SW480 (cell line): ENCODE measurements at places on chromosomes 5 and 9.

- no peak for DNase-seq
These were observed 7.7 kb downstream of the CA9 start for GRCh38 chr9:35681341-35682002.

DNA sequence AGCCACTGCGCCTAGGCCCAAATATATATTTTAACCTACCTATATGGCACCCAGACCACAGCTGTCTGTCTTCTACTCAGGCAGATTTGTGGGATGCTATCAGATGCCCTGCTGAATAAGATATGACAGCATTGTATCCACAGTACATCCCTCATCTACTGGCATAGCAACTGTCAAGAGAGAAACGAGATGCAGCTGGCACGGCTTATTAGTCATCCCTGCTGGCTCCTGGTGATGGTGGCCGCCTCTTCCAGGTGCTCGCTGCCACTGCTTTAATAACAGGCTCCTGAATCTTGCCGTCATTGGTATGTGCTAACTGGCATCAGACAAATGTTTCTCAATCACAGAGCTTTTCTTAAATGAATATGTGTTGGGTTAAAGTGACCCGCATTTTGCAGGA is 34.0 kb downstream of the B4GALT1 start:
- DNase-seq, result no peak

- no peak for DNase-seq
These were observed 430.6 kb downstream of the PIK3R1 start for GRCh38 chr5:68646144-68646543.

DNA sequence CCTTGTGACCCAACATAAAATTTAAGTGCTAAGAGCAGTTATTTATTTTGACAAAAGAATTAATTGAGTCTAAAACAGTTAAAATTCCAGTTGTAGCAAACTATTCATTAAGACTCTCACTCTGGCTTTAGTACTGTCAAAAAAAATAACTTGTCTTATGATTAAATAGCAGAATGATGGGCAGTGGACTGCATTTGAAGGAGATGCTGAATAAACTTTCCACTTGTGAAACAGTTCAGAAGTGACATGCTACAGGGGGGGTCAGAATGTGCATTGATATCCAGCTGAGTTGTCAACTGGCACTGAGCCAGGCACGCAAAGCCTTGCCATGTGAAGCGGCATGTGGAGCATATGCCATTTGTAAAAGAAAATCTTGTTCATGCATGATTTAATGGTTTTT is 76.0 kb downstream of the FCHO2 start:
- DNase-seq, result no peak

DNA sequence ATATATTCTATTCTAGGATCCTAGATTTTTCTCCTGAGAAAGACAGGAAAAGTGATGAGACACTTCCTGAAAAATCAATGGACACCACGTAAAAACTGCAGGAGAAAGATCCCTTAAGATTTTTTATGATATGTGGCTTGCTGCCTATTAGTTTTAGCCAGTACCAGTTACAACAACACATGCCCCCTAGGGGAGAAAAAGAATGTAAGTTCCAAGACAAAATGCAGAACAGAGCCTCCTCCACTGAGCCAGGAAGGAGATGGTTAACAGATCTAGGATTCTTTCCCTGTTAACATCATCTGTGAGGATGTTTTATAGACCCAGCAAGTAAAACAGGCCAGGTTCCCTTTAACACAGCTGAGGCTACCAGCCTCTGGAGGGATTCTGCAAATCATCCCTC is 574.7 kb downstream of the TLE4 start:
- DNase-seq, result no peak

- DNase-seq, result no peak
These were observed 85.5 kb upstream of the MAP1B start for GRCh38 chr5:72021651-72022357.

DNA sequence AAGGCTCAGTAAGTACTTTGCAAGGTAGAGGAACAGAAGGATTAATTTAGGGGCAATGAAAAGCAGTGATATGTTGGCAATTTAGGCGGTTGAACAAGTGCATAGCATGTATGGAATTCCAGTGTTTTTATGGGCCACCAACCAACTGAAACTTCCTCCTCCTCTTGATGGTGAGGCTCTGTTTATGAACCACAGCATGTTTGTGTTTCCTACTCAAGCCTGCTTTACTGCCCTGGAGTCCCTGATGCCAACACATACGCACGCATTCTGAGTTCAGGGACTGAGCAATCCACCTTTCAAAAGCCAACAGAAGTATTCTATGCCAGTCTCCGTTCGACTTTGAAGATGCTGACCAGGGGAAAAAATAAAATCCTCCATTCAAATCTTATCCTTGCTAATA is 417.5 kb downstream of the EFNA5 start:
- DNase-seq, result no peak

DNA sequence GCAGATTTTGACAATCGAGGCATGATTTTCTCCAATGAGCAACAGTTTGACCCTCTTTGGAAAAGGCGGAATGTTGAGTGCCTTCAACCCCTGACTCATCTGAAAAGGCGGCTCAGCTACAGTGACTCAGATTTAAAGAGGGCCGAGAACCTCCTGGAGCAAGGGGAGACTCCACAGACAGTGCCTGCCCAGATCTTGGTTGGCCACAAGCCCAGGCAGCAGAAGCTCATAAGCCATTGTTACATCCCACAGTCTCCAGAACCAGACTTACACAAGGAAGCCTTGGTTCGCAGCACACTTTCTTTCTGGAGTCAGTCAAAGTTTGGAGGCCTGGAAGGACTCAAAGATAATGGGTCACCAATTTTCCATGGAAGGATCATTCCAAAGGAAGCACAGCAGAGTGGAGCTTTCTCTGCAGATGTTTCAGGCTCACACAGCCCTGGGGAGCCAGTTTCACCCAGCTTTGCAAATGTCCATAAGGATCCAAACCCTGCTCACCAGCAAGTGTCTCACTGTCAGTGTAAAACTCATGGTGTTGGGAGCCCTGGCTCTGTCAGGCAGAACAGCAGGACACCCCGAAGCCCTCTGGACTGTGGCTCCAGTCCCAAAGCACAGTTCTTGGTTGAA is 13.6 kb downstream of the PTPDC1 start:
- DNase-seq, result no peak

GRCh38 chr5:159616952-159617351 is 286.7 kb upstream of the IL12B start:
- no peak for DNase-seq

GRCh38 chr9:37836386-37836785 is 35.8 kb downstream of the DCAF10 start:
- DNase-seq, result no peak

DNA sequence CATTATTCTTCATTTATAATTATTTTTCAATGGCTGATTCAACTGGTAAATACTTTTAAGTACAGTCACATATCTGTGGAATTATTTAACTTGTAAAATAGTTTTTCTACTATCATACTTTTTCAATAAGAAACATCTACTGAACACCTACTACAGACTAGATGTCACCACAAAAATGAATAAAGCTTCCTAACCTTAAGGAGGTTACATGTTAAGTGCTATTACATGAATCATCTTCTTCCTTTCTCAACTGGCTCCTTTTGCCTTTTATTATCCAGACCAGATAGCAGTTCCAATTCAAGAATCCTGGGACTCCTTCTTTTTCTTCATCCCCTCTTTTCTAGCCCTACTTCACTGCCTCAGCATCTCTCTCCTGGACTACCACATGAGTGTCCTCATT is 4.7 kb downstream of the PGGT1B start:
- DNase-seq, result no peak

DNA sequence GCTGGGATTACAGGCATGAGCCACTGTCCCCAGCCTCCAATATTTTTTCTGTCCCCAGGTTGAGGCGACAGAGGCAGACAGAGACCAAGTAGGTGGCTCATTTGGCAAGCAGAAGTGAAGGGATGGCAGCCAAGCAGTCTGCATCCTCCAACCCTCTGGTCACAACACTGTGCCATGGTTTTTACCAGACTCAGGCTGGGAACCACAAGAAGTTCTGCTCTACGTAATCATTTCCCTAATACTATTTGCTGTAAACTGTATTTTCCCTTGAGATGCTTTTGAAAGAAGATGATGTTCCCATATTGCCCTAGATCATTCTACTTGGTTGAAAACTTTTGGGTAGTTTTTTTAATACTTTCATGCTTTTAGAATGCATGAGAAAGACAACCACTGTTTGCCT is 40.5 kb downstream of the PTTG1 start:
- no peak for DNase-seq

DNA sequence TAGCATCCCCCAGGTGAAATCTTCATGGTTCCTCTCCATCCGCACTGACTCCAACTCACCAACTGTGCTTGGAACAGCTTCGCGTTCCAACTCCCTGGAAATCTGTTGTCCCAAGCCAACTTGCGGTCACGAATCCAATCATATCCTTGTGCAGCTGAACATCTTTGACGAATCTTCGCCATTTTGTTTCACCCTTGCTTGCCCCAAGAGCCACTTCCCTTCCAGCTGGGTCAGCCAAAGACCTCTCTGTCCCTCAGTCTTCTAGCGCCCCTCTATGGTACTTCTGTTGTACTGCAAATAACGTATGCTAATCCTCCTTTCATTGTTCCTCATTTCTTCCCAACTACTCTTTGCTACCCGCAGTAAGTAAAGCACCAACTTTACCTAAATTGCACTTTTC is 61.0 kb upstream of the TARS1 start:
- no peak for DNase-seq

- no peak for DNase-seq
These were observed 69.0 kb upstream of the GGTA1 start for GRCh38 chr9:121568343-121569265.

- DNase-seq, result no peak
These were observed 110.1 kb upstream of the LPAR1 start for GRCh38 chr9:111148052-111149017.

DNA sequence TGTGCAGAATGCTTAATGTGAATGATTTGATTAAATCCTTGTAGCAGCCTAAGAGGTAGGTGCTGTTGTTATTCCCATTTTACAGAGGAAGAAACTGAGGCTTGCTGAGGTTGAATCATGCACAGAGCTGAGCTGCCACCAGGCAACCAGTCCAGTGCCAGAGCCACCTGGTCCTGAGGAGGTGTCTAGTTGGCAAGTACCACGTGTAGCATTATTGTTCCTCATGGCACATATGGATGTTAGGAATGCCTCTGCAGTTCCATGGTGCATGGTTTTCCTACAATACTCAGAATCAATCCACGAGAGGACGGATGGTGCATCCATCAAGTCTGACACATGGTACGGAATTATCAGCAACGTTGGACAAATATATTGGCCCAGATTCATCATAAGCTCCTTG is 8.9 kb downstream of the UBE2QL1 start:
- DNase-seq, result no peak

DNA sequence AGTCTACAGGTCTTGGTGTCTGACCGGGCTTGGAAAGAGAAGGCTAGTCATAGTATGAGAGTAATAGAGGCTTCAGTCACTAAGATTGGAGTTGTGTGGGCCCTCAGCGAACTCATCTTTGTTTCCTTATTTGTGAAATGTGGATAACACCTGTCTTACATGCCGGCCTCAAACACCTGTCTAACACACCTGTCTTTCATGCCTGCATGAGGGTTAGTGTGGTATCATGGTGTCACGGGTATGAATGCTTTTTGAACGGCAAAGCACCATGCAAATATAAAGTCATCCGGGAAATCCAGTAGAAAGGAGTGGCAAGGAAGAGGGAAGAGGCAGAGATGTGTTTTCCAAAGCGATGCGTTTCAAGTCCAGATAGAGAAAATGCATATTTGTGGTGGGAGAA is 25.5 kb downstream of the GRAMD2B start:
- DNase-seq, result no peak

DNA sequence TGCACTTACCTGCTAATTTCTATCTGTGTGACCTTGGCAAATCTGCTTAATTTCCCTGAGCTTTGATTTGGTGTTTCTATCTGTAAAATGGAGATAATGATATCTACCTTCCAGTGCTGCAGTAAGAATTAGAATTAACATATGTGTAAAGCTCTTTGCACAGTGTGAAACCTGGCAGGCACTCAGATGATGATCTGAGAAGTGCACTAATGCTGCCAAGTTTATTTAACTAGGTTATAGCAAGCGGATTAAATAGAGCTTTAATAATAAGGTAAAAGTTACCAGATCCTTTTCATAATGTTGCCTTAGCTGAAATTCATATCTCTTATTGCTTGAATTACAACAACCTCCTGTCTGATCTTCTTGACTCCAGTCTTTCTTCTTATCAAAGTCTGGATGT is 315.3 kb upstream of the CD180 start:
- DNase-seq, result no peak

- DNase-seq, result no peak
These were observed 28.0 kb downstream of the TNIP1 start for GRCh38 chr5:151052836-151053235.

GRCh38 chr9:109639674-109640579 is 140.1 kb upstream of the PALM2AKAP2 start:
- DNase-seq, result no peak

DNA sequence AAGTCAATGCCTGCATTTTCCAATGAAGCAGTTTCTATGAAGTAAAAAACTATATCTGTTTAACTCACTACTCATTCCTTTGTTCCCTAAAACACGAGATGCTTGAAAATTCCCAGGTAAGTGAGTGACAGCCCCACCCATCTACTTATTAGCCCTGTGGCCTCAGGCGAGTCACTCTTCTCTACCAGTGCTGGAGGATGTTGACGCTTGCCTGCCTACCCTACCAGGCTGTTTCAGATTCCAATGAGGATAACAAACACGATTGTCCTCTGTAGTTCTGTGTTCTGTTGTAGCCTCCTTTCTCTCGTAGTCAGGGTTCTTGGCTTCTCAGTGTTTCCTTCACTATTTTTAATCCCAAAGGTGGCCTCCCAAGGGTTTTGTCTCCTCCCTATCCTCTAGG is 388.8 kb downstream of the KDM4C start:
- peak; percentile 23 for DNase-seq

- no peak for DNase-seq
These were observed 136.6 kb upstream of the EPB41L4A start for GRCh38 chr5:112555691-112556090.

DNA sequence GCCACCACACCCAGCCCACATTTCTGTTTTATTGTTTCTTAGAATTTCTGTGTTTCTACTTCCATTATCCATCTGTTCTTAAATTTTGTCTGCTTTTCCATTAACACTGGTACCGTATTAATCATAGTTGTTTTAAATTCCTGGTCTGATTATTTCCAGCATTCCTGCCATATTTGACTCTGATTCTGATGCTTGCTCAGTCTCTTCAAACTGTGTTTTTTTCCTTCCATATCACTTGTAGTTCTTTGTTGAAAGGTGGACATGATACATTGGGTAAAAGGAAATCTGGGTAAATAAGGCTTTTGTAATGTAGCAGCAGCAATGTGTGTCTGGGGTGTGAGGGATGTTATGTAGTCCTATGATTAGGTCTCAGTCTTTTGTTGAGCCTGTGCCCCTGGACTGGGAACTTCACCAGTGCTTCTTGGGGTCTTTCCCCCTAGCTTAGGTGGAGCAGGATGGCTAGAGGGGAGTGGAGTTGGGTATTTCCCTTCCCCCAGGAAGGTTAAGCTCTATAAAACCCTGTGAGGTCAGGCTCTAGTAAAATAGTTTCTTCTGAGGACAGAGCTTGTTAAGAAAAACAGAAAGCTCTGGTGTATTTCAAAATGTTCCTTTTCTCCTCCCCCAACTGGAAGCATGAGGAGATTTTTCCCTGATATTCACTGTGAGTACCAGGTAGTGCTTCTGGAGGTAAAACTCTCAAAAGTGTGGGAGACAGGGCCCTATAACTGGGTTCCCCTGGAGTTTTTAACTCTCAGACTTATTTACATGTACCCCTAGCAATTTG is 10.1 kb upstream of the TMOD1 start:
- DNase-seq, result no peak

- peak; percentile 62 for DNase-seq
These were observed 113.2 kb upstream of the RANBP3L start for GRCh38 chr5:36414869-36415282.

- DNase-seq, result no peak
These were observed 146.3 kb downstream of the SLIT3 start for GRCh38 chr5:169154679-169155078.
